HuH-7 (cell line): ENCODE measurements at places on chromosomes 12 and 14.

DNA sequence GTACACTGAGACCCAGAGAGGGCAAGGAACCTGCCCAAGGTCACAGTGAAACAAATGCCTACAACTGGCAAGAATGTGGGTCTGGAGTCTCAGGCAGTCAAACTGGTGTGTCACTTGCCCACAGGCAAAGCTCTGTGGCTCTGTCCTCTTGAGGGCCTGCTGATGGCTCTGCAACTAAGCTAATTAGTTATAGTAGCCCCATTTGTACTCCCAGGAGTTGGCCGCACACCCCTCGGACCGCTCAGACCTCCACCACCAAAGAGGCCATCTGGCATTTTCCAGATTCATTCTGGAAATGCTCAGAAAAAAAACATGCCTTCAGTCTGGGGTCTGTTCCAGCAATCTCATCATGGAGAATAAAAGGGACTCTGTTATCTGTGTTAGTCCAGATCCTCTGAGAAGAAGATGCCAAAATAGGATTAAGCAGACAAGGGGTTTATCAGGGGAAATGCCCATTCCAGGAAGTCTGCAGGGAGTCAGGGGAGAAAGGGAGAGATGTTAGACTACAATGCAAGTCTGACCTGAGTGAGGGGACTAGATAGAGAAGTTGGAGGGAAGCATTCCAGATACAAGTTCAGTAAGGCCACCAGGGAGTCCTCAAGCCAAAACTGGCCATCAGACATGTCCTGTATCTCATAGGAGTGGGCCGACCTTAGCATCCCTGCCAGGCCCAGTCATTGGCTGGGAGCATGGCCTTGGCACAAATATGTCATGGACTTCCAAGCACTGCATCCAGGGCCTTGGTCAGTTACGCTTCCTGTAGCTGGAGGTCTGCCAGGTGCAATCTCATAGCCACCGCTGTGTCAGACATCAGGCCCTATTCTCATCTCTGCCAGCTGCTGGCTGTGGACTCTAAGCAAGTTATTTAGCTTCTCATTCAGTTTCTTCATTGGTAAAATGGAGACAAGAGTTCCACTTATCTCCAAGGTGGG is 15.4 kb upstream of the OAS1 start:
- no peak for DNase-seq

- DNase-seq = peak; percentile 33
Observed at GRCh38 chr14:64707661-64708060, 3.4 kb downstream of the PLEKHG3 start.

- DNase-seq = no peak
Observed at GRCh38 chr12:42076976-42077375, 67.7 kb downstream of the GXYLT1 start.

- no peak for DNase-seq
Observed at GRCh38 chr14:22052795-22053194, 379.2 kb upstream of the OR4E1 start.

GRCh38 chr12:95197636-95198035 is 19.6 kb downstream of the FGD6 start:
- DNase-seq = no peak

DNA sequence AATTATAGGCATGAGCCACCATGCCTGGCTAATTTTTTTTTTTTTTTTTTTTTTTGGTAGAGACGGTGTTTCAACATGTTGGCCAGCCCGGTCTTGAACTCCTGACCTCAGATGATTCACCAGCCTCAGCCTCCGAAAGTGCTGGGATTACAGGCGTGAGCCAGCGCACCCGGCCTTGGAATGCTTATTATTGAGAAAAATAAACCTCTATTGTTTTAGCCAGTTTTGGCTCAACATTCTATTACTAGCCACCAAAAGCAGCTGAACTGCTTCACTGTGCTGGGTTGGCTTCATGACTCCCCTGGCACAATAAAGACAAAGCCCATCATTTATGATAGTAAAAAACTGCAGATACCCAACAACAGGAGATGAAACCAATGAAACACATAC is 93.5 kb upstream of the CEP83 start:
- no peak for DNase-seq

- DNase-seq = no peak
Observed at GRCh38 chr12:123894823-123895345, 77.7 kb downstream of the CCDC92 start.

DNA sequence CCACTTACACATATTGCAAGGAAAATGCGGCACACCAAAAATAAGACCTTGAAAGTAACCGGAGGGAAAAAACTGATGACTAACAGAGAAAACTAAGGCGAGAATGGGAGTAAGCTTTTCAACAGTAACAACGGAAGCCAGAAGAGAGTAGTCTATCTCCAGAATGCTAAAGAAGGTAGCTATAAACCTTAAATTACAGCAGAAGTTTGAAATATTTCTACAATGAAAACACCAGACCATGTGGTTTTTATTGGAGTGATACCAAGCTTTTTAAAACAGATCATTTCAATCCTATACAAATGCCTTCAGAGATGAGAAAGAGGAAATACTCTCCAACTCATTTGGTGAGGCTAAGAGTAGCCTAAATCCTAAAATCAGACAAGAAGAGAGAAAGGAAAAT is 209.5 kb downstream of the ANO6 start:
- no peak for DNase-seq

DNA sequence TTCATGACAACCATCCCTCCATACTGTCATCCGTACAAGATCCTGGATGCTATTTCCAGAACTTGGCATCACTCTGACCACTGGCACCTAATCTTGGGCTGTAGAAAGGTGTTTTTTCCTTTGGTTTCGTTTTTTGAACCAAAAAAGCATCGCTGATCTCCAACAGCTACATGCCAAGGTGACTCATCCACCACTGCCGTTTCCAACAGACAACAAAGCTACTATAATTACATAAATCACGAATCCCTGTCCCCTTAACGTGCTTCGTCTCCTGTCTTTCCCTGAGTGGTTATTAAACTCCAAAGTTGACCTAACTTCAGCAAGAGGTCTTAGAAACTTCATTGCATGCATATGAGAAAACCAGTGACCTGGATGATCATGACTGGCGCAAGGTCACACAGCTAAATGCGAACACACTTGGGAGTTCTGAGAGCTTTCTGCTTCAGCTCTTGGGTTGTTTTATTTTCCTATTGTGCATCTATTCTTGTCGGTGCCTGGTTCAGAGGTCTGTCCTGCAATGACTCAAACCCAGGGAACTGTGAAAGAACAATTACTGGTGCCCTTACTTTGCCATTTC is 99.9 kb downstream of the PPM1H start:
- no peak for DNase-seq

GRCh38 chr12:52634266-52635056 is 16.1 kb upstream of the KRT73 start:
- DNase-seq = no peak

GRCh38 chr12:131101703-131102492 is 148.2 kb downstream of the ADGRD1 start:
- no peak for DNase-seq

DNA sequence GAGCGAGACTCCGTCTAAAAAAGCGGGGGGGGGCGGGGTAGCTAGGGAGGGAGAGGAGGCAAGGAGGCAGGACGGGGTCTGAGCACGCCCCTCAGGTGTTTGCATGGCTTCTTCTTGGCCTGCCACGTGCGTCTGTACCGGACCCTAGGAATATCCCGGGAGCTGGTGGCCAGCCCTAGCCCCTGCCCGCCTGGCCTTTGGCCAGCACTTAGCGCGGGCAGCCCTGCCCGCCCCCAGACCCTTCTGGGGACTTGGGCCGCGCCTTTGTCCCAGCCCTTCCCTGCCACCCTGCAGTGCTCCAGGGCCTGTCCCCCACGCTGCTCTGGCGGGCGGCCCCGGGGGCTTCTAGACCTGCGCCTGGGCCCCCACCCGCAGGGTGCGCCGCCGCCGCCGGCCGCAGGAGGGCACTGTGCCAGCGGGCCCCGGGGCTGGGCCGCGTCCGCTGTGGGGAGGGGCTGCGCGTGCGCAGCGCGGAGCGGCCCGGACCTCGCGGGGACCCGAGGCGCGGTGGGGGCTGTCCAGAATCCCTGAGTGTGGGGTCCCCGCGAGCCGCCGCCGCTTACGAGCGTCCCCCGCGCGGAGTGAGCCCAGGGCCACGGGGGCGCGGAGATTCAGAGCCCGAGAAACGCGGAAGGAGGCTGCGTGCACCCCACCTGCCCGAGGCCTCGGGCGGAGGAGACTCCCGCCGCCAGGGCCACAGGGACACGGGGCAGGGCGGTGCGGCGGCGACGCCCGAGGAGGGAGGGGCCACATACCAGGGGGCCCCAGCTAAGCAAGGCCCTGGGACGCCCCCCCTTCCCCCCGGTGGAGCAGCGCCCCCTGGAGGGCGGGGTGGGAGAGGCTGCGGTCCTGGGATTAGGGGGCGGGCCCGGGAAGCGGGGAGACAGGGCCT is 21.0 kb downstream of the SLC25A29 start:
- DNase-seq = peak; percentile 92

DNA sequence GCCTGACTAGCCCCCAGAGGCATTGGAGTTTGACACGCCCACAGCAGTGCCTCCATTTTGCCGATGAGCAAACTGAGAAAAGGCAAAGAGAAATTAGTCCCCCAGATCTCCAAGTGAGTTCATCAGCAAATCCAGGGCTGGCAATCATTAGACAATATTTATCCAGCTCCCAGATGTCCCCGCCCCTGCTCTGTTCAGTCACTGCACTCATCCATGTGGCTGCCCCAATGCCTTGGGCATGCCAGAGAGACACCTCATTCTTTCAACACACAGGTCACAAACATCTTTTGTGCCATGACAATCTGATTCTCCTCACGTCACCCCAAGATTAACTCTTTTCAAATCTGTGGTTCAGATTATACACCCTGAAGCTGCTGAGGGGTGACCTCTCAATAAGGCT is 43.5 kb downstream of the DPF3 start:
- no peak for DNase-seq

DNA sequence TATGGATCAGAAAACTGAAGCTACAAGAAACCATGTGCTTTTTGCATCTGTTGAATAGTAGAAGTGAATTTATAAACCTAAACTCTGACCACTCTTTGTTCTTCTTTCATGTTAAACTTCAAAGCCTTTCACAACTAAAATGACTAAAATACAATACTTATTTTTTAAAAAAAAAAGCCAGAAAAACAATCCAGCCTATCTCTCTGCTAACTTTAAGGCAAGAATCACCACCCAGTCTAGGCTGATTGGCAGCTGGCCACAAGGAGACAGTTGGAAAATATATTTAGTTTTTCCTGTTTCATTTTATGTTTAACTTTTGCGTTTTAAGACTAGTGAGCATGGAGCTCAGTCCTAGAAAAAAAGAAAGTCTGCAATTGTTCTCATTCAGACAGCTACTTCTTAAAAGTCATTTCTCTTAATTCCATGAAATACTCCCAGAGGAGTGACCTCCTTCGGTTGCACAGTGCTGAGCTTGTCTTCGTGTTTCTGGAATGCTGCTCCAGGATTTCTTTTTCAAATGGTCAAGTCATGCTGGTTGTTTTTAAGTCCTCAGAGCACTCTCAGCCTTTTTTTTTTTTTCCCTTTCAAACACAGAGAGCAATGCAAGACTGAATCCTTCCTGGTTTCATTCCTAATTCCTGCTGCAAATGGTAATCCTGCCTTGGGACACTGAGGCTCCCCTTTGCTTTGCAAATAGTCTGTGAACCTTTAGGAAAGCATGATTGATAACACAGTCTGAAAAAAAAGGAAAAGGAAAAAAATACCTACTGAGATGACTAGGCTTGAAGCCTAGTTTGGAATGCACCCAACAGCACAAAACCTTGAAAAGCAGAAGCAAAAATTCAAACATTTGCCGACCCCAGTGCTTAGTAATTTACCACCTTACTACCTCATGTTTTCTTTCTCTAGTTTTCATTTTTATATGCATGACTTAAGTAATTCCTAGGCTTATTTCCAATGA is 233.3 kb upstream of the DAAM1 start:
- DNase-seq = no peak

- peak; percentile 9 for DNase-seq
Observed at GRCh38 chr12:17928708-17929366, 161.2 kb downstream of the RERGL start.

DNA sequence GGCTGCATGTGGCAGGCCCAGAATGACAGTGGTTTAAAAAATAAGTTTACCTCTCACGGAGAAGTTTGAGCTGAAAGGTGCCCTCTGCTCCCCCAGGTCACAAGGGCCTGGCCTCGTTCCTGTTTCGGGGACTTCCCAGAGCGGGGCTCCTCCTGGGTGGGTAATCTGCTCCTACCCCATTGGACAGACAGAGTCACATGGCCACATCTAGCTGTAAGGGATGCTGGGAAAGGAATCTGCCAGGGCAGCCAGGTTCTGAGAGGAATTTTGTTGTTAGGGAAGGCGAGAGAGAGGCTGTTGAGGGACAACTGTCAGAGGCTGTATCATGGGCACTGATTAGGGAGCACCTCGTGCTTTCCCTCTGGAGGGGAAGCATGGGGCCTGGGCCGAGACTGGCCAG is 24.0 kb upstream of the DIO3 start:
- DNase-seq = no peak

- no peak for DNase-seq
Observed at GRCh38 chr12:47799357-47799955, 20.2 kb downstream of the HDAC7 start.

GRCh38 chr14:27049701-27050100 is 451.9 kb upstream of the NOVA1 start:
- no peak for DNase-seq

- DNase-seq = no peak
Observed at GRCh38 chr12:55659486-55660385, 23.0 kb downstream of the OR10P1 start.

- DNase-seq = no peak
Observed at GRCh38 chr12:115956659-115957058, 320.8 kb downstream of the MED13L start.

DNA sequence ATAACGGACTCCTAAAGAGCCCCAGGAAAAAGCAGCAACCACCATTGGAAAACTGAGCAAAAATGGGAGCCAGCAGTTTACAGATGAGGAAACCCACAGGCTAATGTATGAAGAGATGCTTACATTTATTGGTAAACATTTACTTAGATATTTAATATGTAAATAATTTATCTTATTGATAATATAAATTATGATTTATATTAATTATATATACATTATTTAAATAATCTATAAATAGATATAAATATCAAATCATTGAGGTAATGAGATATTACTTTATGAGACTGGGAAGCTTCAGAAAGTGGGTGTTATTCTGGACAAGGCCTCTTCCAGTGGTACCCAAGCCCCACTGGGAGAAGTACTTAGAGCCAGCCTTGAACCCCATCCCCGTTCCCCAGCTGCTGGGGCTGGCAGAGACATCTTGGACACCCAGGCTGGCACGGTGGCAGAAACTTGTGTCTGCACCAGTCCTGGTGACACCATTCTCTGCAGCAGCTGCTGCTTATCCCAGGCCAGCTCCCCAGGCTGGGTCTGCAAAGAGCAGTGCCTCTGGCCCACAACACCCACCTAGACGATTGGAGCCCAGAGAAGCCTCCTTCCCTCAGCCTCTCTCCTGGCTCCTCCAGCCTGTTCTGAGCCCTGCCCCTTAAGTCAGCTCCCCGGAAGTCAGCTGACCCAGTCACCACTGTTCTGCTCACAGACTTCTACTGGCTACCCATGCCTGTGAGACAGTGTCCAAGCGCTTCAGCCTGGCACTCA is 25.9 kb downstream of the ISCA2 start:
- no peak for DNase-seq

DNA sequence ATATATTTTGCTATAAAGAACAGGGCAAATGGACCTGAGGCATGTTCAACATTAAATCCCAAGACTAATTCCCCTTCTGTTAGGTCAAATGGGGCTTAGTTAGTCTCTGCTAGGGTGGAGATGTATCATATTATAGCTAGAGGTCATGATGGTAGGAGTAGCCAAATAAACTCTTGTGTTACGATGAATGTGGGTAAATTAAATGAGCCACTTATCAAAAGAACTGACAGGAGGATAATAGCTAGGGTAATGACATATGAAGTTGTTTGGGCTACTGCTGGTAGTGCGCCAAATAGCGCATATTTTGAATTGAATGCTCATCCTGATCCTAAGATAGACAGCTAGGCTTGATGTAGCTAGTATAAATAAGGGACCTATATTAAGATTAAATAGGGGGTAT is 445.0 kb downstream of the GXYLT1 start:
- DNase-seq = no peak
